ENCODE measurements at places on chromosomes 2 and 18.

DNA sequence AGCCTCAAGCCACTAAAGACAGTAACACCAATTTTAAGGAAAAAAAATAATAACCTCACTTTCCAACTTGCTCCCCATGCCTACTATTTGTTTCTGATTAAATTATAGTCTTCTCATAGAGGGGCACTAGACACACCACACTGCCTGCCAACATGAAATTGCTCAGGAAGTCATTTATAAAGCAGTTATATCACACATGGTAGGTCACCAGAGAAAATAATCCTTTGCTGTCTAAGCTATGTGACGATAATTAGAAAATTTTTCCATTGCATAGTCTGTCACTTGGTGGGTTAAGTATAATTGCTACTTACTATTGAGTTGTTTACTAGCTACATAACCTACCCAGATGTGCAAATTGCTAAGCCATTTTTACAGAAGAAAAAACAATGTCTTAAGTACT, 85.2 kb downstream of the INO80D start:
- DNase-seq: no peak

DNA sequence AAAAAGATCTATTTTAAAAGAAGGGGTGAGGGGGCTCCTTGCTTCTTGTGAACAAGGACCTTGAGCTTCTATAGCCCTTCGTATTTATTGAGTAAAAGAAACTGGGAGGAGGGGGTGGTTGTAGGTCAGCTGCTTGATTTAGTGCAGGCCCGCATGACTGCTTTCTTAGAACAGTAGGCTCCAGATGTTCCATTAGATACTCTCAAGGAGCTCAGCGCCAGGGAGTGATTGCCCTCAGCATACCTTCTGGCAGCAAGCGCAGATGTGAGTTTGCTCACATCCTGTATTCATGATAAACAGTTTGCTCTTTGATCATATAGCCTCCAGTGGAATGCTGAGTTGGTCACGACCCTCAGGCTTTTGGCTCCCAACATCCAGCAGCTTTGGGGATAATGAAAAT, 108.9 kb upstream of the XPO1 start:
- DNase-seq: no peak

GRCh38 chr2:176087330-176088047, 3.7 kb upstream of the EVX2 start:
- DNase-seq: no peak

- no peak for DNase-seq
Observed at GRCh38 chr2:175624211-175624761, 377.8 kb downstream of the LNPK start.

DNA sequence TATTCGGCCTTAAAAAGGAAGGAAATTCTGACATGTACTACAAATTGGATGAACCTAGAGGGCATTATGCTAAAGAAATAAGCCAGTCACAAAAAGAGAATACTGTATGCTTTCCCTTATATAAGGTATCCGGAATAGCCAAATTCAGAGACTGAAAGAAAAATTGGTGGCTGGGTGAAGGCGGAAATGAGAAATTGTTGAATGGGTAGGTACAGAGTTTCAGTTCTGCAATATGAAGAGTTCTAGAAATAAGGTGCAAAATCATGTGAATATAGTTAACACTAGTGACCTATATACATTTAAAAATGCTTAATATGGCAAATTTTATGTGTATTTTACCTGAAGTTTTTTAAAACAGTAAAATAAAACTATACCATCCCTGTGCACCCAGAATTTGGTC, 43.1 kb downstream of the RMP24 start:
- no peak for DNase-seq

DNA sequence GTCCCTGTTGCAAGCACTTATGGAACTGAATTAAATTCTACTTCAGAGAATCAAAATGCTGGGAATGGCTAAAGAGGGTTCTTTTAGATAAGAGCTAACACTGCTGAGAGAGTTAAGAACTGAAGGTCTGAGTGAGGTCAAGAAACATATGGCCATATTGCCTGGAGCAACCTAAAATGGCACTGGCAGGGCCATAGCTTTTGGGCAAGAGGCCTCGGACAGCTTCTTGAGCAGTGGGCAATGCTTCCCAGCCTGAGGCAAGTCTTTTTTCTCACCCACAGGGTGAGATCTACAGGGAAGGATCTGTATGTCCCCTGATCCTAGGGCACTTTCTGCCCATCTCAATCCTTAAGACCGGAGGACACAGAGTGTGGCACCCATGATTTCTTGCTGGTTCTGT, 244.6 kb upstream of the NT5C1B start:
- no peak for DNase-seq

DNA sequence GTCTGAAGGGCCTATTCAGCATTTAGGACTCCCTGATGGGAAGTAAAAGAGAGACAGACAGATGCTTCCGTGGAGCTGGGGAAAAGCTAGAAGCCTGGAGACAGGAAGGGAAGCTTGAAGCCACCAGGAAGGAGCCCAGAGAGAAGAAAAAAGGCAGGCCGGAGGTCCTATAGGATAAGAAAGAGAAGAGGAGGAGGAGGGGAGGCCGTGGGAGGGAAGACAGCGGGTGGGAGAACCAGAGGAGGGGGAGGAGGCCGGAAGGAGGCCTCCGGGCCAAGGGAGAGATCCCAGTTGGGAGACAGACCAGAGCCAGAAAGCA, 107.1 kb upstream of the PKDCC start:
- no peak for DNase-seq

GRCh38 chr2:205346649-205347048, 335.7 kb upstream of the NRP2 start:
- DNase-seq: no peak
